ENCODE measurements at places on chromosomes 6 and 20.

DNA sequence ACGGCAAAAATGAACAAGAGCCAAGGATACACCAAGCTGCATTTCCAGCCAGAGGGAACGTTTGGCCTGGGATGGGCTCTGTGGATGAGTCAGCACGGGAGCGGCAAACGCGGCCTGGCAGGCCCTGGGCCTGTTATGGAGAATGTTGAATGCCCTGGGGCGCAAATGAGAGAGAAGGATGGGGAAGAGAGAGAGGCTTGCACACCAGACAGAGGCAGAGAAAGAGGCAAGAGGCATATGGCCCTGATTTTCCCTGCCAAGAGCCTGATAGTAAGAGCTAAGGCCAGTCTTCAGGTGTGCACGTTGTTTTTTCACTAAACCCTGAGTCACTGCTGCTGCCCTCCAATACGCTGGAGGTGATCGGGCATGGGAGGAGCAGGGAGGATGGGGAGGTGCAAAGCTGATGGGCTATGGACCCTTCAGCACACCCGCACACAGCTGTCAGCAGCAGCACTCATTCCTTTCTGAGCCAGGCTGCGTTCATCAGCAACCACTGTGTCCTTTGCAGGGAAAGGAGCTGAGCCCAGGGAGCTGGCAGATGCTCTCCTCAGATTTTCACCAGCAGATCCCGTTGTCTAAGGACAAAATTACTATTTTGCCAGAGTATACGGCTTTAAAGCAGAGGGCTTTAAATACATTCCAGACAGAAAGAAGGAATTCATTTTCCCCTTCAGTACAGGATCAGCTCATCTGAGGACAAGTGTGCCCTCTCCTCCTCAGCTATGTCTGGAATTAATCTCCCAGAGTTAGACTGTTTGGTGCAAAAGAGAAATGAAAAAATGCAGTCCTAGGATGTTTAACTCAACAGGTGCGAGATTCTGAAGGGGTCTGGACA lies 61.7 kb upstream of the SLC22A23 start:
- peak; percentile 17 for DNase-seq

DNA sequence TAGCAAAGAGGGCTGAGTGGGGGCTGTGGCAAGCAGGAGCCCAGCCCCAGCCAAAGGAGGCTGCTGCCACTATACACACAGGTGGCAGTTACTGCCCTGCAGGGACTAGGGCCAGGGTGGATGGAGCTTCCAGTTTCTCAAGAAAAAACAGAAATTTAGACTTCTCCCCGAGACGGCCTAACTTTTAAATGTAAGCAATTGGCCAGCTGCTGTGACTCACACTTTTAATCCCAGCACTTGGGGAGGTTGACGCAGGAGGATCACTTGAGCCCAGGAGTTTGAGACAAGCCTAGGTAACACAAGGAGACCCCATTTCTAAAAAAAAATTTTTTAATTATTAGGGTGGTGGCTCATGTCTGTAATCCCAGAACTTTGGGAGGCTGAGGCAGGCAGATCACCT lies 98.2 kb upstream of the NFATC2 start:
- DNase-seq: no peak

DNA sequence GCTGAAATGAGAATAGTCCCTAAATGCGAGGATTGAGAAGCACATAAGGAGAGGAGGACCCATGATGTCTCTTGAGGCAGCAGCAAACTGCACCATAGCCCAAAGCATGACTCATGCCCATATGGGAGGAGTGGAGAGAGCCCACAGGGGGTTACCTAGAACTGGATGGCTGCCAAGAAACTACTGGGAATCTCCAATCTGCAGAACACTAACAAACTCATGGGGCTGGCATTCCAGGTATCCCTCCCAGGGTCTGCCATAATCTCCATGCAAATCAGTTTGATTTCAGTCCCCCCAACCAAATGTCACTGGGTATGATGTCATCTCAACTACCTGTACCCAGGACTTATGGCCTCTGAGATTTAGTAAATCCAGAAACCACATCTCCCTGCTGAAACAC lies 410.5 kb downstream of the PTPRT start:
- DNase-seq: no peak

- DNase-seq: no peak
Observed at GRCh38 chr6:111774346-111774703, 98.9 kb downstream of the FYN start.

DNA sequence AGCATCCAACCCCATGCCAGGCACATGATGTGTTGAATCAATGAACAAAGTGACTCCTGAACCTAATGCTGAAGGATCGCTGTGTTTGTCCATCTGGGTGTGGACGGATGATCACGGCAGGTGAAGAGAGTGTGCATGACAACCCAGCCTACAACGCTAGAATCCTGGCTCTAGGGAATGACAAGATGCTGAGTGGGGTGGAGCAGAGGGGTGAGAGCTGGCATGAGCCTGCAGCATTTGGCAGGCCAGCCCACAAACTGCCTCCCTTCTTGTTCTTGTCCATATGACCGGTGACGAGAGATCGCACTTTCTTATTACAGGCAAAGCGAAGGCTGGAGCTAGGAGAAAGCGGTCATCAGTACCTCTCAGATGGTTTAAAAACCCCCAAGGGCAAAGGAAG lies 54.7 kb upstream of the CDKAL1 start:
- DNase-seq: no peak

- DNase-seq: peak; percentile 28
Observed at GRCh38 chr6:18269253-18269652, 4.9 kb upstream of the DEK start.

DNA sequence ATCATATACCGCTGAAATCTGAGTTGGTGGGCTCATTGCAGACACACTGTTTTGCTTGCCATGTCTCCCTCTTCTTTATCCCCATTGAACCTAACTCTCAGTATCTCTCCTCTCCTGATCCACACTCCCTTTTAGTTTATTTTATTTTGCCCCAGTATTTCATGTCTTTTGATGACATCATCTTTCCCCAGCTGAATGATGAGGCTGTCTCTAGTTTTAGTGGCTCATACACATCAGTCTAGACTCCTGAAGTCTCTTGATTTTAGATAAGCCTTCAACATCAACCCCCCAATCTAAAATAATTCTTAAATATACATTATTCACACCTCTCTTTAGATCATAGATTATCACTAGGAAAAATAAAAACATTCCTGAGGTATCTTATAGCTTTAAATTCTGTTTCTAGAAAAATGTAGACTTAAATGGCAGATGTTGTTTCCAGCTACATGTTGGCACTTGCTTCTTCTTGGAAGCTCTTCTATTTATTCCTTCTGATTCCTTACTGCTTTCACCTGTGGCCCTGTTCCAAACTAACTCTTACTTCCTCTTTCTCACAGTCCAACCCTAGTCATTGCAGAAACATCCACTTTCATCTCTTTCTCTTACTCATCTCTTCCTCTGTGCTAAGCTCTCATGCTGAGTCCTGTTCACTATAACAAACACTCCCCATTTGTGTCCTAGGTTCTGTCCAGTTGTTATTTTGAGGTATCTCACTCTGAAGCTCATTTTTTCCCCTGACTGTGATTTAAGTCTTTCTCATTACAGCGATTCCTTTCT lies 191.9 kb upstream of the SLC35B3 start:
- no peak for DNase-seq

GRCh38 chr6:16092990-16093389 lies 35.9 kb upstream of the MYLIP start:
- DNase-seq: no peak

DNA sequence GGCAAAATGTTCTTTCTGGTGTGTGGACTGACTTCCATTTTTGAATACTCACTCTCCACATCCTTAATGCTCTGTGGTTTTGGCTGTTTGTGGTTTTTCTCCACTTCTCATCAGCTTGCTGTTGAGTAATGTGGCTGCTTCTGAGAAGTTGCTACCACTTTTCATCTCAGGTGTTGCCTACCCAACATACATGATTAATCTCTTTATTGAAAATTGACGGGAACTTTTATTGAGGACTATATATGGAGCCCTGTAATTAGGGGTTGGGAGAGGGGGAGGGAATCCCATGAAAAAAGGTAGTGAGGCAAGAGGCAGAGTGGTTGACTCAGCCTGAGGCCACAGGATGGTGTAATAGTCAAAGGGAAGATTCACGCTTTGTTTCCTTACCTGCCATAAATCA lies 17.6 kb downstream of the IL22RA2 start:
- DNase-seq: no peak

- DNase-seq: no peak
Observed at GRCh38 chr20:35595901-35596300, 19.7 kb upstream of the SPAG4 start.

- no peak for DNase-seq
Observed at GRCh38 chr6:133166766-133167165, 74.4 kb upstream of the EYA4 start.

- DNase-seq: no peak
Observed at GRCh38 chr6:126723541-126724170, 383.7 kb downstream of the CENPW start.
